HCEC 1CT (cell line): ENCODE measurements at places on chromosomes 6 and 20.

DNA sequence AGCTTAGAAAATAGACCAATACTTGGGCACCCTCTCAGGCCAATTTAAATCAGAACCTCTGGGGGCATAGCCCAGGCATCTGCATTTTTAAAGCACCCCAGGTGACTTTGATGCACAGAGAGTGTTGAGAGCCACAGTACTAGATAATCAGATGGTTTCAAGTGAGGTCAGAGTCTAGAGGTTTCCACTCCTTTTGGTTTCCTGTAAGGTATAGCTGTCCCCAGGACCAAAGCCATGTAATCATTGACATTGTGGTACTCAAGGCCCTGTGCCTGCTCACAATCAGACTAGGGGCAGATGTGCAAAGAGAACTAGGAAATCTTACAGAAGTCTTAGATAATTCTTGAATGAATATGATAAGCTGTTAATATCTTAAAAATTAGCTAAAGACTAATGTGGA lies 9.1 kb downstream of the FILIP1 start:
- DNase-seq, result no peak

DNA sequence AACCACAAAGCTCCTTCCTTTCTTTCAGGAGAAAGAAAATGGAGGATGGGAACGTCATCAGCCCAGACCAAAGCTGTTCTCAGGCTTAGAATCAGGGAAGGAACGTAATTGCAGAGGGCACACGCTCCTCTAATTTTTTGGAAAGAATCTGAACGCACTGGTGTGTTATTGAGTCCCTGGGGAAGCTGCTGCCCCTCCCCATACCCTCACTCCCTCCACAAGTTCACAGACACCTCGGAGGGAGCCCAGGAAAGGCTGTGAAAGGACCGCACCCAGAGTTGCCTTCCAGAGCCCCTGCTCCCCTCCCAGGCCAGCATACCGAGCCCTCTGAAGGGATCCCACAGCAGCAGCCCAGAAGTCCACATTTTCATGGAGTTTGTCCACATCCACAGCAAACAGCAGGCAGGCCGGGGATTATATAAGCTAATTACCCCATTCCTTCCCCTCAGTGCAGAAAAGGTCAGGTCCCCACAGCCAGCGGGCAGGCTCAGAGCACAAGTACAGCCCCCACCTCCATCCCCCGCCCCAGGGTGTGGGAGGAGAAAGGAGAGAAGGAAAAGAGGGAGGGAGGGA lies 53.7 kb downstream of the ANKRD60 start:
- no peak for DNase-seq

DNA sequence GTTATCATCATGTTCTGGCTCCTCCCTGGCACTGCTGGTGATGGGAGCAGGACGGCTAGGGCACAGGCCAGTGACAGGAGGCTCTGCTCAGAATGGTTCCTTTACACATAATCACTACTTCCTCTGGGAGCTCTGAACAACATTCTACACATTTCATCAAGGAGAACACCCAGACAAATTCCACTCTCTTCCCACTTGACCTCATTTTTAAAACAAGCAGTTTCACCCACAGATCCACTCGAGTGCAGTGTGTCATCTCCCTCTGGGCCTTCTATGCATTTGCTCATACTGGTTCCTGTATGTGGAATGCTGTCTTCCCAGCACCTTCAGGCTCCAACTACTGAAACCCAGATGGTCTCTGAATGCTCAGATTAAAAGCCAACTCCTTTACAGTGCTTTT lies 84.8 kb downstream of the ELOVL5 start:
- no peak for DNase-seq

DNA sequence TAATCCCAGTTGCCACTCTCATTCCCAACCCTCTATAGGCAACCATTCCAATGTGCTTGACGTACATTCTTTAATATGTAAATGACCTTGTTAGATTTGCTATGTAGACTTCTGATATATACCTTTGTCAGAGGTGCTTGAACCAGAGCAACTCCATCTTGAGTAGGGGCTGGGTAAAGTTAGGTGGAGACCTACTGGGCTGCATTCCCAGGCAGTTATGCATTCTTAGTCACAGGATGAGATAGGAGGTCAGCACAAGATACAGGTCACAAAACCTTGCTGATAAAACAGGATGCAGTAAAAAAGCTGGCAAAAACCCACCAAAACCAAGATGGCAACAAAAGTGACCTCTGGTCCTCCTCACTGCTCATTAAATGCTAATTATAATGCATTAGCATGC lies 8.3 kb upstream of the HM13 start:
- DNase-seq, result no peak

DNA sequence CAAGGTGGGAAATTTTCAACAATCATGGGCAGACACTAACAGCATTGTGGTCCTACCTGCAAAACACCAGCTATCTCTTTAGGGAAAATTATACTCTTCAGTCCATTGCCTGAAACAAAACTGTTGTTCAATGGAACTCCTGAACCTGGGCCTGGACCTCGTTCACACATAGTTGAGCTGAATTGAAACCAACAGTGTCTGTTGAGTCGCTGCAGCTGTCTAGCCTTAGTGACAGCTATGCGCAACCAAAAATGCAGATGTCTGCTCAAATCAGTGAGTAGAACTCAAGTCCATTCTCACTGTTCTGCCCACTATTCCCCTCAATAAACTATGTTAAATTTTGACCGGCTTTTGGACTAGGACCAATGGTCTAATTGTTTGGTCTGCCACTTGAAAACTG lies 286.2 kb downstream of the TFAP2A start:
- no peak for DNase-seq

DNA sequence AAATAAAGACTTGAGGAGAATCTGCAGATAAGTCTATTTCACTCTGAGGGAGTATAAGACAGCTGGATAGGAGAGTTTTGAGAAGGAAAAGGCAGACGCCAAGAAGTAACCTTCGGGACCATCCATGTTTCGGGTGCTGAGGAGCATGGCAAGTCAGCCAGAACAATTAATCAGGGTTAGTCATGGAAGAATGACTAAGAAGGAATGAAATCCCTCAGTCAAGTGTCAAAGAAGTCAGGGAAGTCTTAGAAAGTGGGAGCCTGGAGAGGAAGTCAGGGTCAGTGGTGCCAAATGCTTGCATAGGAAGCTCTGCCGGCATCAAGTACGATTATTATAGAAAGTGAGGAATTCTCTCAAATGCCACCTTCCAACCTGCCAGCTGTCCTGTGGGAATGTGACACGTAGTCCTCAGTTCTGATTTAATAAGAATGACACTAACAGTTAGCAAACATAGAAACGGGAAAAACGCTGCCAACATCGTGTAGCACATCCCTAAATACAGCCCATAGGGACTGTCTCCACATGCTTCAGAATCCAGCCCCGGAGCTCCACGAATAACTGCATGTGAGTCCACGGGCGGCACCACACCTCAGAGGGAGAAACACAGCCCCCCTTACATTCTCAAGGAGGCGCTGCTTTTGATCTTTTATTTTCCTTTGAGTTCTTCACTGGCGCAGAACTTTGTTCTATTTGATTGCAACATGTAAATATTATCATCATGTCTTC lies 602.7 kb downstream of the PRKN start:
- no peak for DNase-seq

GRCh38 chr6:108831104-108831503 lies 17.1 kb upstream of the ARMC2 start:
- no peak for DNase-seq

- DNase-seq, result no peak
Measured at GRCh38 chr6:14734052-14734415, 511.8 kb upstream of the JARID2 start.

DNA sequence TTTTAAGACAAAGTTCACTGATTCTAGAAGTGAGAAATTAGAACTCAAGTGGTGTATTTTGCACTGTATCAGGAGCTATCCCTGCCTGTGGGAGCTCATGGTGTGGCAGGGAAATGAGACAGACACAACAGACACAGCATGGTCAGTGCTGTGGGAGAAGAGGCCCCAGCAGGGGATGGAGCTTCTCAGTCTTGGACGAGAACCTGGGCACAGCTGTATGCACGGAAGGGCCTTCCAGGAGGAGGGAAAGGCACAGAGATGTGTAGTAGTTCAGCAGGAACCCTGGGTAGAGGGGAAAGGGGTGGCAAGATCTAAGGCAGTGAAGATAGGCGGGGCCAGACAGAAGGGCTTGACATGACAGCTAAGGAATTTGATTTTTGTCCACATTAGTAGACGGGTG lies 48.8 kb upstream of the KIF25 start:
- DNase-seq, result no peak

DNA sequence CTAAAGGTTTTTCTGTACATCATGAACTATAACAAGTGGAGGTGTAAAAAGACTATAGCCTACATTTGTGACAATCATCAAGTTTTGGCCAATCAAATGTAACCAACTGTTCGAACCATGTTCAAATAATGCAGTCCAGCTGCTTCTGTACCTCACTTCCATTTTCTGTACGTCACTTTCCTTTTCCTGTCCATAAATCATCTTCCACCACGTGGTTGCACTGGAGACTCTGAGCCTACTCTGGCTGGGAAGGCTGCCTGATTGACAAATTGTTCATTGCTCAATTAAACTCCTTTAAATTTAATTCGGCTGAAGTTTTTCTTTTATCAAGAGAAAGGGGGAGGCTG lies 270.4 kb upstream of the JARID2 start:
- DNase-seq, result peak; percentile 64

DNA sequence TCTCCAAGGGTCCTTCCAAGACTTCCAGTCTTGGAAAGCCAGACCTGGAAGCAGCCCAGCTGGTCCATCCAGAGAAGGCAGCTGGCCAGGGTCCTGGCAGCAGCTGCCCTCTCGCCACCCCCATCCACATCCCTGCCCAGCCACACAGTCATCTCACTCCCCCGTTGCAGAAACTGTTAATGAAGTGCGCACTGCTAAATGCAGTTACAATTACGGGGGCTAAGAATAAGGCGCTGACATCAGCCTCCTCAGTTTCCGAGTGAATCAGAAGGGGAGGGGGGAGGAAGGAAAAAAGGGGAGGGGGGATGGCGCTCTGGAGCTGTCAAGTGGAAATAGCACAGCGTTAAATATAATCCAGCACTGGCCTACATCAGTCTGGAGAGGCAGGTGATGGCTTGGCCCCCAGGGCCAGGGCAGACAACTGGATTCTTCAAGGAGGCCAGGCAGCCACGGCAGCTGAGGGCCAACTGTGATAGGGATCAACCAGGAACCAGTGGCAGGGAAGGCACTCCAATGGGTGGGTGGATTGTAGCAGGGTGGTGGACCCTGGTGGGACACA lies 6.9 kb downstream of the RIMS4 start:
- no peak for DNase-seq

GRCh38 chr6:34047913-34048867 lies 97.7 kb downstream of the GRM4 start:
- DNase-seq, result no peak

GRCh38 chr20:48238781-48239180 lies 453.5 kb upstream of the SULF2 start:
- no peak for DNase-seq

GRCh38 chr6:21780679-21781078 lies 187.1 kb downstream of the SOX4 start:
- DNase-seq, result no peak

GRCh38 chr6:48973491-48973890 lies 489.6 kb downstream of the MMUT start:
- peak; percentile 15 for DNase-seq

DNA sequence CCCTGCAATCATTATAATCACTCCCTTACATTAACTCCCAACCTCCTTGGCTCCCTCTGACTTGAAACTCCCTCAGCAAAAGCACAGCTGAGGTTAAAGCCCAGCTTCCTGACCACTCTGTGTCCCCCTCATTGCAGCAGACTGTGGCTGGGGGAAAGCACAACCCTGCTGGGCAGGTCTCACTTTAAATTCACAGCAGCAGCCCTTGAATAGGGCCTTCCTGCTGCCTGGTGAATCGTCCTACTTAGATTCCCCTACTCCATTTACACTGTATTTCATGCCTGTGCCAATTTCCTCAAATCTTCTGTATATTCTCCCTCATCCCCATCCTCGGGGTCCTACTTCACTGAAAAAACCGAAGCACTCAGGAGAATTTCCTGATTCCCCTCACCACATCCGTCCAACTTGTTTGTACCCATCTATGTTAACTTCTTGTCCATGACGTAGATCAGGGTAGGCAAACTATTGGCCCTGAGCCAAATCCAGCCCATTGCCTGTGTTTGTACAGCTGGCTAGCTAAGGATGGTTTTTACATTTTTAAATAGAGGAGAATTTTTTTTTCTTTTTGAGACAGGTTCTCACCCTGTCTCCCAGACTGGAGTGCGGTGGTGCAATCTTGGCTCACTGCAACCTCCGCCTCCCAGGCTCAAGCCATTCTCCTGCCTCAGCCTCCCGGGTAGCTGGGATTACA lies 31.5 kb upstream of the GCM1 start:
- DNase-seq, result no peak

DNA sequence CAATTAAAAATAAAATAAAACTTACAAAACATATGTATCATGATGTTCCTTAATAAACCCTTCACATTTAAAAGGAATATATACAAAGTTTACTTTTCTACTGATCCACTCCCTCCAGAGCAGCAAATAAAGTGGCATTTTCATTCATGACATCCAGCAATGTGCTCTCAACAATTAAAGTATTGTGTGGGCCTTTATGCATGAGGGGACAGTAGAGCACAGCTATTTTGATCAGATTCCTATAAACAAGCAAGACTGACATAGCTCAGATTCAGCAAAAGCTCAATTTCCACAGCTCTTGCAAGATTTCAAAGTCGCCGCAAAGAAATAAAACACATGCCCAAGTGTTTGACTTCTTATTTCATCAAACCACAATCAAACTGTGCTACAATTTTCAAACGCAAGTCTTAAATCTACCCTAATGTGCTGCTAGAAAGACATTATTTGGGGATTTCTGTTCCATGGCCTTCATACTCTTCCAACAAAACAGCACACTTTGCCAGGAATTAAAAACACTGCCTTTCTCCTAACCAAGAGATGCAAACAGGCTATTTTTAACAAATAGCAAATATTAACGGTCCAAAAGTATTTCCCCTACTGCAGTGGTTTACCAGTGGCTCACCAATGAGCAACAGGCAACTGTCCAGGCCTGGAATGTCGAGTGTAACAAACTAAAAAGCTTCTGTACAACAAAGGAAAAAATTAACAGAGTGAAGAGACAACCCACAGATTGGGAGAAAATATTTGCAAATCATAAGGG lies 52.3 kb downstream of the MBOAT1 start:
- peak; percentile 30 for DNase-seq

GRCh38 chr20:32941155-32941885 lies 62.9 kb downstream of the SUN5 start:
- no peak for DNase-seq

DNA sequence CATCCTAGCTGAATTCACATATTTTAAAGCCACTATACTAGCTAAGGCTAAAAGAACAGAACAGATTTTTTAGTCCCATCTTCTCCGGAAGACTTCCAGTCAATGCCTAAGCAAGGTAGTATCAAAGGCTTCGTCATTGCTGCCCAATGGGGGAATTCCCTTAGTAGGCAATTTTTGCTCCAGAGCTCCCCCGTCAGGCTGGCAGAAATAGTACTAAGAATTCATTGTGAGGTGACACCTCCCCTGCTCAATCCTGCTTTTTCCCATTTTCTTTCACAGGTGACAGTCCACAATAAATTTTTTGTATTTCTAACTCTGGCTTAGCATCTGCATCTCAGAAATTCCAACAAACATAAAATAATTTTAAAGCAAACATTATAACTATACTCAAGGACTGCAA lies 52.8 kb upstream of the SRSF6 start:
- no peak for DNase-seq
